ENCODE measurements at places on chromosomes 12 and 14.
A peak's percentile ranks its signal among the peaks of the same experiment; 100 is the strongest.

DNA sequence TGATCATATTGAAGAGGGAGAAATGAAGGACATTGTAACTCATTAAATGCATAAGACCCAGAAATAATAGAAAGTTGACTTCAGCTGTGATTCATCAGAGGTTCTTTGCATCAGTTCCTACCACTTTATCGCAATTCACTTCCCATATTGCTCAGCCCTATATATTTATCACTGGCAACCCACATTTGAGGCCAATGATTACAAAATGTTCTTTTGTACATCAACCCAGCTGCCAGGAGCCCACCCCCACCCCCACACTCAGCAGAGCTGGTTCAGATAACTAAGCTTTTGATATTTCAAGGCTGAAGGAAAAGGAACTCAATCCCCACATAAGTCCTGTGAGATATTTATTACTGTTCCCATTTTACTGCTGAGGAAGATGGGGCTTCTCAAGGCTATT lies 51.2 kb upstream of the TMPO start:
- DNase-seq, result no peak

DNA sequence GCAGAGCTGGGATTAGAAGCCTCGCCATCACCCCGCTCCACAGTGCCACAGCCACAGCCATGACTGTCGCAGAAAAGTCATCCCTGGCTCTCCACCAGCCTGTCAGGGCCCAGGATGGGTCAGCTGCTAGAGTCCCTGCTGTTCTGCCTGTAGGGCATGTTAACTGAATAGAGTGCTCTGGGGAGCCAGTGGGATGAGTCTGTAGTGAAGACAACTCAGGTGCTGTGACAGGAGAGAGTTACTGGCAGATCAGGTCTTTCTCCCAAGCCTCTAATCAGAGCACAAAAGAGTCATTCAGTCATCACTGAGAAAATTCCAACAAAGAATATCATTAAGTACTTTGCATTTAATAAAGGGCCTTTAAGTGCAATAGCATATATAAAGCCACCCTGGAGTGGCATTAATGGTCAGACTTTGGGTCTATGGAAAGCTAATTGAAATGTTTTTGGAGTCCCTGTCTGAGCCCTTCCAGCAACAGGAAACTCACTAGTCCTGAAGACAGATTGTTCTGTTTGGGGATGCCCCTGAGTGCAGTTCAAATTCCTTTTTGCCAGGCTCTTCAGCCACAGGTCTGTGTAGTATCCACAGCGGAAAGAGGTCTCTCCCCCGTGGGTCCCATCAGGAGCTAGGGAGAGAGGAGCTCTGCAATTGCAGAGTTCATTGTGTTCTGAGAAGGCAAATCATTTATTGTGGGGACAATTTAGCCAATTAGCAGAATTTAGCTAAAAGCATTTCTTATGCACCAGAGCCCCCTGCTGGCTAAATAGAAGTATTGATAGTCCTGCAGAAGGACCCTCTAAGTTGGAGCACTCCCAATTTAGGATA lies 45.2 kb upstream of the C14orf132 start:
- peak; percentile 27 for DNase-seq

- DNase-seq, result peak; percentile 19
Observed at GRCh38 chr12:99960311-99960710, 24.4 kb downstream of the ANKS1B start.

- no peak for DNase-seq
Observed at GRCh38 chr14:94113908-94114588, 3.5 kb downstream of the IFI27 start.

DNA sequence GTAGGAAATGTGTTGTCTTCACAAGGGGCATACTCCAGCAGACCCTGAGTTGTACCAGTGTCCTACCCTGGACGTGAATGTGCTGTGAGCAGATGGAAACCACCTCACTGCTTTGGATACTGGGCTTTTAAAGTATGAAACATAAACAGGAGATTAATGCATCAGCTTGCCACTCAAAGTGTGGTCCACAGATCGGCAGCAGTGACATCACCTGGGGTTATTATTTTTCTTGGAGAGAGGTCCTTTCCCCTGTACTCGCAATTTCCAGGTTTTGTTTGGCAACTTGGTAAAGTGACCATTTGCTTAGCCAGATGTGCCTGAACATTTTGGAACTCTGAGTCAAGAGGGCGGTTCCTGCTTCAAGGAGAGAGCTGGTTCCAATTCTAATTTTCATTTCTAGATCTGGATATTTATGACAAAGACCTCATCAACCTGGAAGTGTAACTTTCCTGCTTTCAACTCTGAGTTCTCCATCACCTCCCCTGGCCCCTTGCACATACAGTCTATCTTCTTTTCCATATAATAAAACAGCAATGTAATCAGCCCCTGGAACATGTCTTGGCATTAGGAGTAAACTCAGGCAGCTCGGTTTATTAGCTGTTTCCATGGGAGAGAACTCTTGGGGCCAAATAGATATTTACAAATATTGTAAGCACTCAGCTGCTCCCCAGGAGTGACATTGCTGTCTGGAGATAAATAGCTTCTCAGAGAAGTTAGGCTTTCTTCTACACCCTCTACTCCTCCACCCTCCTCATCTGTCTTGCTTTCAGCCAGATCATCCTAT lies 237.0 kb upstream of the TBX3 start:
- peak; percentile 47 for DNase-seq

DNA sequence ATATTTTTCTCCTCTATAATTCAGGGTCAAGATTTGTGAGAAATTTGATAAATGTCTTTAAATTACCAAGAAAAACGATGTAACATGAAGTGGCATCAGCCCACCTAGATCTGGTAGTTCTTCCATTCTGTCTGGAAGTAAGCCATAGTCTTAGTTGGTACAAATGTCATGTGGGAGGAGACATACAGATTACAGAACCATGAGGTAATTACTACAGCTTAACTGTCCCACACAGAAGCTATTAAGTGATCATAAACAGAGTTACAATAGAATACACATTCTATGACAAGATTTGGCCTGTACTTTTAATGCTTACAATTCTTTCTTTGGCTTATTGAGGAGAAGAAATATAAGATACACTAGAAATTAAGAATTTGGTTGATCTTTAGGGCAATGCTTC lies 13.7 kb upstream of the SIX1 start:
- DNase-seq, result no peak

DNA sequence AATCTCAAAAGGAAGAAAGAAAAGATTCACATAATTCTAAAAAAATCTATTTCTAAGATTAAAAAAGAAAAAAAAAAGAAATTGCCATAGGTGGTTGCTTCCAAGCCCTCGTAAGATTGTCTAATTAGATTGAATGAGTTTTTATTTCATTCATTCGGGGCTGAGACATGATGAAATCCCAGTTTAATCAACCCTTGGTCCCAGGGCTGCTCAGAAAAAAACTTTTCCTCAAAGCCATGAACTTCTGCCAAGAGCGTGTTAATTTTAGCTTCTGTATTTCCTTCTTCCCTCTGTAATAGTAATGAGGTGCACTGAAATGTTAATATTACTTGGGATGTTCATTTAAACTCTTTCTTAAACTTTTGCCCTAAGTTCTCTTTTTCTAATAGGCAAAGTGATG lies 62.6 kb downstream of the TMEM132D start:
- no peak for DNase-seq

DNA sequence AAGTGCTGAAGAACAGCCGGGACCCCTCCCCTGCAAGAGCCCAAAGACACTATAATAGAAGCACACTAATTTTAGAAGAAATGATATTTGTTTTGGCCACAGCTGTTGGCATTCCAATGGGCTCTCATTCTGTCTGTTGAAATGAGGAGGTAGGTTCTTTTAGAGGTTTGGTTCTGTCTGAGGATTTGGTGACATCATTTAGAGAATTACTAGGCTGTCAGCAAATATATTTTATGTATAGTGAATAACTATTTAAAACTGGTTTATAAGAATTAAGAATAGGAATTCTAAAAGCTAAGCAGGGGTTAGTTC lies 200.7 kb upstream of the SLC38A2 start:
- DNase-seq, result no peak

DNA sequence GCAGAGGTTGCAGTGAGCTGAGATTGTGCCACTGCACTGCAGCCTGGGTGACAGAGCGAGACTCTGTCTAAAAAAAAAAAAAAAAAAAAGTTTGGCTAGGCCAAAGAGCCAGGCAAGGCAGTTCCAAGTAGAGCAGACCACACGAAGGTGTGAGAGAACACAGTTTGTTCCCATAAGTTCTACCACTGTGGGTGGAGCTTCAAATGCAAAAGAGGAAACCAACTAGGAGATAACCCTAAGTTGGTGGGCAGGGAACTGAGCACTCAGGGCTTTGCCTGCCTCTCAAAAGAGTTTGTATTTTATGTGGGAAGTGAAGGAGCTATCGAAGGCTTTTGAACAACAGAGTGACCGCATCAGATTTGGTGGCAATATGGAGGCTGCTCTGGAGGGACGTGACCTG lies 15.1 kb downstream of the SOCS2 start:
- no peak for DNase-seq

DNA sequence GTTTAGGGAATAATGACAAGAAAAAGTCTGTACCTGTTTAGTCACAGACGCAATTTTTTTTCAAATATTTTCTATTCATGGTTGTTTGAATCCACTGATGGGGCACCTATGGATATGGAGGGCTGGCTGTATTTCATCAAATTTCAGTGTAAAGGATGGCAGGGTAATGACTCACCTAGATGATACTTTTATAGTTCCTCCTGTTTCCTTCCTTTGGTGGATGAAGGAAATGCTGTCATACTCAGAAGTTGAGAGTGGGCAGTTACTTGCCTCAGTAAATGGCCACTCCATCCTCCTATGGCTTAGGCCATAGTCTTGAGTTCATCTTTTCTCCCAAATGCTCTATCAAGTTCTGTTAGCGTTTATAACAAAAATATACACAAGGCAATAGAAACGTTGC lies 18.9 kb upstream of the C12orf71 start:
- DNase-seq, result no peak

GRCh38 chr14:101069228-101069549 lies 165.7 kb upstream of the RTL1 start:
- DNase-seq, result peak; percentile 15

Data from right hindlimb (tissue), 1 donor.